ENCODE measurements at places on chromosomes 13 and 19. TPM values are rescaled to one million over a fixed set of nuclear protein-coding genes. Genes with fewer than 3 reads are reported as not detected.
A peak's percentile ranks its signal among the peaks of the same experiment; 100 is the strongest.

- no peak for DNase-seq
These were observed 68.6 kb upstream of the IPO5 start for GRCh38 chr13:97884707-97885468.

DNA sequence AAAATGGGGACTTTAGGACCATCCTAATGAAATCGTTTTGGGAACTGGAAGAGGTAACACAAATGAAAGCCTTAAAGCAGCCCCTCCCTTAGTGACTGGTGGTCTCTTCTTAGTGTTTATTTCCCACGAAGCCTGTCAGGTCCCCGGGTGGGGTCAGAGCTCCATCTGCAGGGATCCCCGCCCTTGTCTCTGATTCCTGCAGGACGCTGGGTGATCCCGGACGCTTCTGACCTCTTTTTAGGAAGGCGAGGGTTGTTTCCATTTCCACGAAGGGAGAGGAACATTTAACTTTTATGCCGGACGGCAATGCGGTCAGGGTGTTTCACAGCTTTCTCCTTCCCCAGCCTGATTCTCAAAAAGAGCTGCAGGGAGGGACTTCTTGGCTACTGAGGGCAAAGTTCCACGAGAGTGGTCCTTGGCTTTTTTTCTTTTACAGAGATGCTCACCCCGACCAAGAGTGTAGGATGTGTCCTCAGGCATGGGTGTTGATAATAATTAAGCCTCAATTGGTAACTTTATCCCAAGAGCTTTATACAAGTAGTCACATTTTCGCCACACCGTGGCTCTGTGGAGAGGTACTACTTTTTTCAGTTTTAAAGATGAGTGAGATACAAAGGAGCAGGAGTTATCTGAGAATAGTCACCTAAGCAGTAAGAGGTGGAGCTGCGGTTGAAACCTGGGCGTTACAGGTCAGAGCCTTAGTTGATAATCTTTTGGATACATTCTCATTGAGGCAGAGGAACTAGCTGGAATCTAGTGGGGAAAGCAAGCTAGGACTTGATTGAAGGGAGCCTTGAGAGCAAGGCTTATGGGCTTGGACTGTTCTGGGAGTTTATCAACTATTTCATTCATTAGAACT lies 813 bp downstream of the ZNF284 start:
- DNase-seq: no peak

DNA sequence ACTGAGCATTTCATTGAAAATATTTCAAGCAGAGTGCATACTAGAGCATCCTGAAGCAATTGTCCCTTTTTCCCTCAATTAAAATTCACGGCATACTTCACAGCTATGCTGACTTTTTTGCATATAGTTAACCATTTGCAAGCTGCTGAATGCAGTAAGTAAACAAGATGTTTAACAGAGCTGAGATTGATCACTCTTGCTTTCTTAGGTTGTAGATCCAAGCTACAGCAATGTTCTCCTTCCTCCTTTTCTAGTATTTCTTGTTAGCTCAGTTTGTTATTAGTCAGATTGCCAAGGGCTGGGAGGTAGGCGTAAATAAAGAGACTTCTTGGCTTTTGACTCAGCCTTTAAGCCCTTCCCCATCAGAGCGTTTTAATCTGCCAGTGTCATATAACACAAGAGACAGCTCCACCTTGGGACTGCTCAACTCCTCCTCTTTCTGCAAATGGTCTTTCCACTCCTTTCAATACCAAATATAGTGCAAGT lies at the start of gene SLITRK6:
TSS of gene SLITRK6 (minus strand) at position 323 of the 486 bp plus-strand sequence. CDS start 2,911 bp downstream, outside the sequence.
- no peak for DNase-seq

GRCh38 chr19:13172346-13173138 lies 22.3 kb downstream of the IER2 start:
- DNase-seq: peak; percentile 62

Gene HCST
- polyA plus RNA-seq: 567 TPM

GRCh38 chr13:44191504-44192171 lies 182.0 kb upstream of the SERP2 start:
- peak; percentile 66 for DNase-seq

GRCh38 chr19:8004723-8005513 lies 523 bp downstream of the ELAVL1 start:
- DNase-seq: peak; percentile 52

- DNase-seq: no peak
These were observed 192.7 kb upstream of the MIR17HG start for GRCh38 chr13:91154558-91155353.

GRCh38 chr13:43150369-43151207 lies 127.2 kb downstream of the DNAJC15 start:
- no peak for DNase-seq

DNA sequence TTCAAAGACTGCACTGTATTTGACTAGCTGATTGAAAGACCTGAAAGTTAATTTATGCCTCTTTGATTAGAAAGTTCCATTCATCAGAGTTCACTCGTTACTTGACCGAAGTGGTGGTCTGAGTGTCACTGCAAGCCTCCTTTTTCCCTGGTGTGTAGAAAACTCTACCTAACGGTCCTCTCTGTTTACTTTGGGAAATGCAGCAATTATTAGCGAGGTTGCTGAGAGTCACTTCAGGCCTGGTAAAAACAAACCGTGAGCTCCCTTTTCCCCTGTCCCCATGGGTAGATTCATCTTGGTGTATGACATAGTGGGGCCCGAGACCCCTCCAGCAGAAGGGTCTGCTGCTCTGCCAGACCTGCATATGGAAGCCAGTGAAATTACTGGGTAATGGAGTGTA lies 126.8 kb upstream of the RNF113B start:
- no peak for DNase-seq

- no peak for DNase-seq
These were observed 186.2 kb downstream of the VWA8 start for GRCh38 chr13:41774605-41775218.

DNA sequence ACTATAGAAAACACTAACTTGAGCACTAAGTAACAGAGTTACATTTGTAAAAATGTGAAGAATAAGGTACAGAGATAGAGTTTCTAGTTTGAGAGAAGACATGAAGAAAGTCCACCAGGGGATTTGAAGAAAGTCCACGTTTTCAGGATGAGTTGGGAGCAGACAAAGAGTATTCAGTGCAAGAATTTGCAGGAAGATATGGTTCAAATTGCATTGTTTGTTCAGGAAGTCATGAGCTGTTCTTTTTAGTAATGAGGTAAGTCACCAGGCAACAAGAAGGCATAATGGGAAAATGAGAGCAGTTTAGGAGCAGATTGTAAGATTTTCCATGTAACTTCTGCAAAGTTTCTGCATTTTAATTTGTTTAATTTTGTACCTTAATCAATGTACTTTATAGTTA lies 618.0 kb downstream of the DACH1 start:
- DNase-seq: no peak

Gene SBNO2
- polyA plus RNA-seq: 0.37 TPM

DNA sequence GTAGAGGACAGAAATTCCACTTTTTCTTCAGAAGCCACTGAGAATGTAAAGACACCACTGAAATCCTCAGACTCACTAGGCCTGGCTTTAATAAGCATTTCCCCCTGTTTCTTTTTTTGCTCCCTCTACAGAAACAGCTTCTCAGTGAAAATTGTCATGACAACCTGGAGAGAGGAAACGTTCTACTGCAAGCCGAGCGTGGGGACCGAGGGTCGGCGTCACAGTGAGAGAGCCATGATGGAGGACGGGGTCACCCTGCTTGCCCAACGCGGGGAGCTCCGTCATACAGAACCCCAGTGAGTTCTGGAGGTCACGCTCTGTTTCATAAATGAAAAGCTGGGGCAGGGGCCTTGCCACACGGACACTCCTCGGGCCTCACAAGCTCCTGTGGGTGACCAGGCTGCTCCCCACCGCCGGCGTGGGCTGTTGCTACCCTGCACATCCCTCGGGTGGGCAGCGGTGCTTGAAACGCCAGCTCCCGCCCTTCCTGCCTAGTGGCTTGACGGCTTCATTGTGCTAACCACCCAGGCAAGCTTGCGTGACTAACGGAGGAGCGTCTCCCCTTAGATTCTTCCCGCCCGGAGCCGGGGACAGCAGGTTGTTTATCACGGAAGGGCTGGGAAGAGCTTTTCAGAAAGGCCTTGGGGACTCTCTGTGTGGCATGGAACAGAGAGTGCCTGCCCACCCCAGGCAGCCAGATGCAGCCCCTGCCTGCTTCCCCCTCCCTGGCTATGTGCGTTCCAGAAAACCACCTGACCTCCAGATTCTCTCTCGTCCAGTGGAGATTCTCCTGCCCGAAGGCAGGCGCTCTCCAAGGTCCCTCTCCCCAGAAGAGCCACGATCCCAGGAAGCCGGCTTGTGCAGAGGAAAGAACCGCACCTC lies 153.6 kb downstream of the KATNAL1 start:
- DNase-seq: no peak

GRCh38 chr19:8041531-8041931 lies 11.0 kb upstream of the CCL25 start:
- no peak for DNase-seq

GRCh38 chr19:19223636-19224035 lies 11.9 kb downstream of the NCAN start:
- DNase-seq: no peak

Gene NPAS1
- polyA plus RNA-seq: not detected

Gene CD209
- not detected for polyA plus RNA-seq

Measured in CD4-positive, alpha-beta memory T cell (primary cell).